Muscle of back (tissue), 13 donors: ENCODE measurements at places on chromosomes 11 and 22. TPM values are rescaled to one million over a fixed set of nuclear protein-coding genes. Genes with fewer than 3 reads are reported as not detected.
A peak's percentile ranks its signal among the peaks of the same experiment; 100 is the strongest.

DNA sequence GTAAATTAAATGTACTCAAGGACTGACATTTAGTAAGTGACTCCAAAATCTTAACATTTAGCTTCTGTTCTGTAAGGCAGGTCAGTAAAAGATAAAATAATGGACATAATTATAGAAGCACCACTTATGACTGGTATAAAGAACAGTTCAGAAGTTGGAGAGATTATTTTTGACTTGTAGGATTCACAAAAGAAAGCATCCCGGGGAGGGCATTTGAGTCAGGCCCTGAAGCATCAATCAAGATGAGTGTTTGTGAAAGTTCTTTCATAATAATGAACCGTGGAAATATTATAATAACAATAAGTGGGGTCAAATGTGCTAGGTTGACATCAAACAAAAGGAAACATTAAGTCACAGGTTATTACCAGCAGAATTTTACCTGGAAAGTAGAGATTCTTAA is 201.9 kb downstream of the DDX10 start:
- no peak for DNase-seq

DNA sequence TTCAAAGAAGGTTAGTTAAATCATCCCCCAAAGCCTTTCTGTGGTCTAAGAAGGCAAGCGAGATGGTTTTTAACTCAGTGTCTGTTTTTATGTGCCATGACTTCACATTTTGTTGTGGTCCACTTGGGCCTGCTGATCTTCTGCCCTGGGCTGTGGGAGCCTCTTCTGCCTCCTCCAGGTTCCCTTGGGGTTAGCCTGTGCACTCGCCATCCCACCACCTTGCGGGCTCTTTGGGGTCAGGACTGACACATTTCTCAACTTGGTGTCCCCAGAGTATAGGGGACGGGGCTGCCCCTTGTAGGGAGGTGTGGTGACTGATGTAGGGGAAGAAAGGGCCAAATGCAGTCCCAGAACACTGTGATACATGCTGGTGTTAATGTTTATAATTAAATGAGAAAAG is 207.0 kb downstream of the TBC1D22A start:
- no peak for DNase-seq

- DNase-seq = no peak
Observed at GRCh38 chr11:2383852-2384804, 7.0 kb downstream of the CD81 start.

DNA sequence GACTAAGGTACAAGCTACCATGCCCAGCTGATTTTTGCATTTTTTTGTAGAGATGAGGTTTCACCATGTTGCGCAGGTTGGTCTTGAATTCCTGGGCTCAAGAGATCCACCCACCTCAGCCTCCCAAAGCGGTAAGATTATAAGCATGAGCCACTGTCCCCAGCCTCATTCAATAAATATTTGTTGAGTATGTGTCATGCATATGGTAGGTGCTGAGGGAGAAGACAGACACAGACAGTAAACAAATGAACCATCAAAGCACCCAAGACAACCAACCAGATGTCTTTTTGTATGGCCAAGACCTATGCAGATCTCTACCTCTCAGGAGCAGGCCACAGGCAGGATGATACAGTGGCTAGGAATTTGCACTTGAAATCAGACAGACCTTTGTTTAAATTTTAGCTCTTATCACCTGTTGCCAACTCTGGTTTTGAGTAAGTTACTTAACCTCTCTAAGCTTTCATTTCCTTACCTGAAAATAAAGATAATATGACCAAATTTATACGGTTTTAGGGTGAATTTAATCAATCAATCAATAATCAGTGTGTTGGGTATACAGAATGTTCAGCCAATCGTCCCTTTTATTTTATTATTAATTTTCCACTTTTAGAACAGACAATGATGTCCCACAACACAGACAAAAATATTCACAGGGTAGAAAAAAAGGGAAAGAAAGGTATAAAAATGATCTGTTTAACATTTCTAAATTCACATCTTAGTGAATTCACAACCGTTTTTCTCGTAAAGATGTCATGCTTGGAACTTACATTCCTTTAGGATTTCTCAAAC is 128.2 kb downstream of the SGSM3 start:
- peak; percentile 89 for DNase-seq

FAM118B gene
- polyA plus RNA-seq = 22.1 TPM

LMNTD2 gene
- polyA plus RNA-seq = 0.72 TPM
